Thoracic aorta (tissue), 2 donors: ENCODE measurements at places on chromosomes 11 and 22. TPM values are rescaled to one million over a fixed set of nuclear protein-coding genes. Genes with fewer than 3 reads are reported as not detected.

DNA sequence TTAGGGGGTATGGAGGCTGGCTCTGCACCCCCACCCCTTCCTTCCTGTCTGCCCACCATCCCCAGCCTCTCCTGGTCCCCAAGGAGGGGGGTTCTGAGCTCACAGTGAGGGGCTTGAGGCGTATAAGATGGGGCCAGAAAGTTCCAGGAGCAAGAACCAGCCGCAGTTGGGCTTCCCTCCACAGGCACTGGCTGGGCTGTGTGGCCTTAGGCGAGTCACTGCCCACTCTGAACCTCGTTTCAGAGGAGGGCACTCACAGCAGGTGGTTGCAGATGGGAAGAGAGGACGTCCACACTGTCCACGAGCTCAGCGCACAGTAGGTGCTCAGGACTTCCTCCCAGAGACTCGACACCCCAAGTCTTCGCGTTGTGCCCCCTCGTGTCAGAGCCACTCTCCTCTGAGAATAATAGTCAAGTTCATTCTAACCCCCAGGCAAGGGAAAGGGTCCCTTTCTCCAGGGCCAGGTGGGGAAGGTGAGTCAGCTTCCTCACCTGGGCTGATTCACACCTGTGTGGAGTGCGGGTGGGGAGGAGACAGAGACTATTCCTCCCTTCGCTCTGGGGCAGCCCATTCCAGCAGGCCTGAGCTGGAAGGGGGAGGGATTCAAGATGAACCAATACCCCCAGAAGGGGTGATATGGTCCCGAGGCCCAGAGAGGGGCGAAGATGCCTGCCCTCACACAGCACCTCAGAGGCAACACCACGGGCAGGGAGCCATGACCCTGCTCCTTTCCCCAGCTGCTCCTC lies 29.3 kb downstream of the RPL3 start:
- peaks cover 10% of the 10 kb centered on the region for H3K4me1 ChIP-seq
- no peaks in the 10 kb centered on the region for H3K27me3 ChIP-seq
- H3K4me3 ChIP-seq, result no peak overlapping the region
- H3K36me3 ChIP-seq, result no peaks in the 10 kb centered on the region
- no peak for DNase-seq
- no peak overlapping the region for H3K27ac ChIP-seq

DNA sequence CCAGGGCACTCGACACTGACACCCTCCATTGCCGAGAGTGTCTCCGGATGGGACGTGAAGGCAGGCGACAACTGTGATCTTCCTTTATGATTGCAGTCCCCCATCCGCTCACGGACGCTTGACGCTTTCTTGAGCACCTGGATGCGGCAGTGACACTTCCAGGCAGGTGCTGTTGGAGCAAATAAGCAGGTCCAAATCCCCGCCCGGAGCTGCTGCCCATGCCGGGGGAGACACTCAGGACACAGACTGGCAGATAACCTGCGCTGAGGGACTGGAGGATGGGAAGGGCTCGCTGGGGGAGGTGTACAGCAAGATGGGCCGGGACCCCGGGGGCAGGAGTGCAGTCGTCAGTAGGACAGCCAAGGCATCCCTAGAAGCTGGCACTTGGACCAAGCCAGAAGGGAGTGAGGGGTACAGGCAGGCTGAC lies 1403.5 kb downstream of the BRD1 start:
- no peaks in the 10 kb centered on the region for H3K36me3 ChIP-seq
- H3K4me3 ChIP-seq, result no peak overlapping the region
- no peaks in the 10 kb centered on the region for H3K4me1 ChIP-seq
- no peak overlapping the region for H3K27ac ChIP-seq

DNA sequence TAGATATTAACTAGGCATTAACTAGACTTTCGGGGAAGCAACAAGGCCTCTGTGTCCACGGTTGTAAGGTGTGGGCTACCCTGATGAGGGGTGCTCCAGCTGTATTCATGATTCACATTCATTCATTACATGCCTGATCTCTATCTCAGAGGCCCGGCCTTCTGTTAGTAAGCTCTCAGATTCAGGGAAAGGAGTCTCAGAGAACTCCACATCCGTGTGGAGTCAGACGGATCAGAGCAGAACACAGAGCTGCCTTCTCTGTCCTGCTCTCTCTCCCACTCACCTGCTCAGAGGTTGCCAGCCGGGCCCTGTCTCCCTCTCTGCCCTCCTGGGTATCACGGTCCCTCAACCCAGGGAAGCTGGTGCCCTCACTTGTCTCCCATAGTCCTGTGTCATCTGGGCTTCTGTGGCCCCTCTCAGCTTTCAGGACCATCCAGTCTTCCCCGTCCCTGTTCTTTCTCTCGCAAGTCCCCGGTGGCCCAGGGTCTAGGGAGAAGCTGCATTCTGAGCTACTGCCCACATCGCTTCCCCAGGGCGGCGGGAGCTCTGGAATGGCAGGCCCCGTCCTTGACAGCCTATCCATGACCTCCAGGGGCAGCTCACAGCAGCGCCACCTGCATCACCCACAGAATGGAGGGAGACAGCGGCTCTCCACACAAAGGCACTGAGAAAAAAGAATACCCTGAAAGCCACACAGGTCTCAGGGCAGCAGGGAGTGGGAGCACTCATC lies 4.3 kb downstream of the TP53AIP1 start:
- H3K4me1 ChIP-seq, result no peaks in the 10 kb centered on the region
- H3K4me3 ChIP-seq, result no peak overlapping the region
- H3K36me3 ChIP-seq, result no peaks in the 10 kb centered on the region
- no peak overlapping the region for H3K27ac ChIP-seq

GRCh38 chr22:45019861-45020655 lies 10.3 kb upstream of the PHF21B start:
- H3K4me3 ChIP-seq, result no peak overlapping the region
- no peaks in the 10 kb centered on the region for H3K36me3 ChIP-seq
- no peak overlapping the region for H3K27ac ChIP-seq
- DNase-seq, result no peak

DNA sequence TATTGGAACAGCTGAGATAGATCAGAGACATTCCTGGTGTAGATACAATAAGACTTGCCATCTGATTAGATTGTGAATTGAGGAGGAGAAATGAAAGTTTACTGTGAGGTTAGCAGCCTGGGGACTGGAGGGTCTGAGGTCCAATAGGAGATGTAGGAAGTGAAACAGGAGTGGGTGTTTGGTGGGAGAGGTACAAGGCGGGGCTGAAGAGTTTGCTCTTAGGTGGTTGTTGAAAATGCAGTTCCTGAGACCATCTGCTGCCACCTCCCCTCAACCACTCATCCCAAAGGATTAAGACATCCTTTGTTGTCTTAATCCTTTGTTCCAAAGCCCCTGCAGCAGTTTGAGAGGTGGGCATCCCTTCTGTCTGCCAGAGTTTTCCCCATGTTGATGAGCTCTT lies 14.8 kb downstream of the PIWIL4 start:
- no peak overlapping the region for H3K27ac ChIP-seq
- no peaks in the 10 kb centered on the region for H3K36me3 ChIP-seq
- H3K27me3 ChIP-seq, result no peaks in the 10 kb centered on the region
- no peaks in the 10 kb centered on the region for H3K4me1 ChIP-seq
- no peak overlapping the region for H3K4me3 ChIP-seq
- no peak for DNase-seq

DNA sequence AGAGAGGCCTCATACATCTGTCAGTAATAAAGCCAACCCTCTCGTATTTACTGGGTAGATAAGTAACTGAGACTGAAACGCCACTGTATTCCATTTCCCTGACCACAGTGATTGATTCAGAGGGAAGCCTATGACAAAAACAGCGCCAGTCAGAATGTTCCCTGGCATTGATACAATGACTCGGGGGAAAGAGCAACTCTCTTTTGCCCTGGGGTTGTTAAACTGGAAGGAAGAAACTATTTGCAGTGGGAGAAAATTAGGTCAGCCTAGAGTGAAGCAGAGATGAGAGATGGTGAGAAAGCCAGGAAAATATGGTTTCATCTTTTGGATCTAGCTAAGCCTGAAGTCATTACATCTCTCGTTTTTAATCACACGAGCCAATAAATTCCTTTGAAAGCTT lies 48.6 kb upstream of the RBFOX2 start:
- H3K36me3 ChIP-seq, result no peaks in the 10 kb centered on the region
- H3K4me1 ChIP-seq, result no peaks in the 10 kb centered on the region

DNA sequence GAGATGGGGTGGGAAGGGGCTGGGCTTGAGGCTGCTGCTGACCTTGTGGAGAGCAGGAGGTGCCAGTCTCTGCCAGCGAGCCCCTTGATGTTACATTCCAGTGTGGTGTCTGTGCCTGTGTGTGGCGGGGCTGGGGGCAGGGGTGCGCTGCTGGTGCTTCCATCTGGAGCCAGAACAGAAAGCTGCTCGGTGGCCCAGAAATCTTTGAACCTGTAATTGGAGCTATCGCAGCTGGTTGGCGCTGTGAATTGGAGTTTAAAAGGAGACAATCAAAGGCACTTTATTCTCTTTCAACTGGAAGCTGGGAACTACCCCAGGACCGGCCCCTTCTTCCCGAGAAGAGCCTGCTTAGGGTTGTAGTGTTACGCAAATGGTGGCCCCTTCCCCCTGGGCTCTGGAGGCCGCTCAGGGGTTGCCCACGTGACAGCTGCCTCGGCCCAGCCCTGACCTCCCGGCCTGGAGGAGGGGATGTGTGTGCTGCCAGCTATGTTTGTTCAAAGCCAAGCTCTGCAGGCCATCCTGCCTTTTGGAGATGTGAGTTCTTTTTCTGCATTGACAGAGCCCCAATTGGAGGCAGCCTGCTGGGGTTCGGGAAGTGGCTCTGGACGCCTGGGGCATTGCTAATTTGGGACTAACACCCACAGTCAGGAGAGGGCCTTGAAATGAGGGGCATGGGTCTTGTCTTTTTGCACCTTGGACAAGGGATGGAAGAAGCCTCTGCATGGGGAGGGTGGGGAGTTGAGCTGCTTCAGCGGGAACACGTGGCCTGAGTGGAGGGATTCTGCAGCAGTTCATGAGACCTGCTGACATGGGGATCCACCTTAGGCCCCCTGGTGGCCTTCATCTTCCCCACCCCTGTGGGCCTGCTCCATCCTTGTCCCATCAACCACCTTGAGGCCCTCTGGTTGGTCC lies 14.0 kb upstream of the ARSA start:
- no peak for DNase-seq
- no peaks in the 10 kb centered on the region for H3K36me3 ChIP-seq
- H3K4me3 ChIP-seq, result no peak overlapping the region

GRCh38 chr11:95835351-95835750 lies 45.1 kb downstream of the CEP57 start:
- no peak overlapping the region for H3K27ac ChIP-seq
- no peaks in the 10 kb centered on the region for H3K4me1 ChIP-seq
- no peaks in the 10 kb centered on the region for H3K27me3 ChIP-seq
- peaks cover 17% of the 10 kb centered on the region for H3K36me3 ChIP-seq

DNA sequence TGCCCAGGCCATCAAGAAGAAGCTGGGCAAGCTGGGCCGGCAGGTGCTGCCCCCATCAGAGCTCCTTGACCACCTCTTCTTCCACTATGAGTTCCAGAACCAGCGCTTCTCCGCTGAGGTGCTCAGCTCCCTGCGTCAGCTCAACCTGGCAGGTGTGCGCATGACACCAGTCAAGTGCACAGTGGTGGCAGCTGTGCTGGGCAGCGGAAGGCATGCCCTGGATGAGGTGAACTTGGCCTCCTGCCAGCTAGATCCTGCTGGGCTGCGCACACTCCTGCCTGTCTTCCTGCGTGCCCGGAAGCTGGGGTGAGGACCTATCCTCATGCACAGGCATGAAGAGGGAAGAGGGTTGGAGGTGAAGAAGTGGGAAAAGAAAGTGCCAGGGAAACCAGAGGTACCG lies 5.3 kb upstream of the NHERF4 start:
- H3K4me3 ChIP-seq, result no peak overlapping the region
- peaks cover 34% of the 10 kb centered on the region for H3K36me3 ChIP-seq
- no peaks in the 10 kb centered on the region for H3K27me3 ChIP-seq
- H3K4me1 ChIP-seq, result no peaks in the 10 kb centered on the region

DNA sequence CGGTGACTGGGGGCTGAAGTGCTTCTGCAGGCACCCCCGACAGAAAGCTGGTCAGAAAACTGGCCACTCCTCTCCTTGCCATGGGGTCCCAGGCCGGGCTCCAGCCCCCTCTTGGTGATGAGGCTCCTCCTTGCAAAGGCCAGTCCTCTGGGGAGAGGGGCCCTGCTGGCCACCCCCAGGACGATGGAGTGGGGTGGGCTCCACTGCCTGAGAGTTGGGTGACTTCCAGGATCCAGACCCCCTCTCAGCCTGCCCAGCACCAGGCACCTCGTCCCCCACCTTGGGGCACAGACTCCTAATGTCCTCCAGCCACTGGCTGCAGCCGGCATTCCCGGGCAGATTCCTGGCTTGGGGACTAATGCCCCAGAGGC lies 441 bp upstream of the RPS6KA4 start:
- H3K4me3 ChIP-seq, result peak overlapping the region; percentile 98
- H3K36me3 ChIP-seq, result peaks cover 25% of the 10 kb centered on the region
- H3K27ac ChIP-seq, result peak overlapping the region; percentile 84
- H3K27me3 ChIP-seq, result no peaks in the 10 kb centered on the region
- DNase-seq, result no peak

DNA sequence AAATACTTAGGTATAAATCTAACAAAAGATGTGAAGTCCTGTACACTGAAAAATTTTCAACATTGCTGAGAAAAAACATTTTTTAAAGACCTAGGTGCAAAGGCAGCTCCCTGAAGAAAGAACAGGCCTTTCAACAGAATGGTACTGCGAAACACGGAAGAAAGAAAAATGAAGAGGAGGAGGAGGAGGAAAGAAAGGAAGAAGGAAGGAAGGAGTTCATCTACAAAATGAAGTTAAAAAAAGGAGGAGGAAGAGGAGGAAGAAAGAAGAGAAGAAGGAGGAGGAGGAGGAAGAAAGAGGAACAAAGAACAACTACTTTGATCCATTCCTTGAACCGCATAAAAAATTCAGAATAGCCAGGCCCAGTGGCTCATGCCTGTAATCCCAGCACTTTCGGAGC lies 29.5 kb downstream of the DGCR2 start:
- H3K36me3 ChIP-seq, result peaks cover 13% of the 10 kb centered on the region
- DNase-seq, result no peak
- no peak overlapping the region for H3K27ac ChIP-seq
- no peaks in the 10 kb centered on the region for H3K27me3 ChIP-seq

DNA sequence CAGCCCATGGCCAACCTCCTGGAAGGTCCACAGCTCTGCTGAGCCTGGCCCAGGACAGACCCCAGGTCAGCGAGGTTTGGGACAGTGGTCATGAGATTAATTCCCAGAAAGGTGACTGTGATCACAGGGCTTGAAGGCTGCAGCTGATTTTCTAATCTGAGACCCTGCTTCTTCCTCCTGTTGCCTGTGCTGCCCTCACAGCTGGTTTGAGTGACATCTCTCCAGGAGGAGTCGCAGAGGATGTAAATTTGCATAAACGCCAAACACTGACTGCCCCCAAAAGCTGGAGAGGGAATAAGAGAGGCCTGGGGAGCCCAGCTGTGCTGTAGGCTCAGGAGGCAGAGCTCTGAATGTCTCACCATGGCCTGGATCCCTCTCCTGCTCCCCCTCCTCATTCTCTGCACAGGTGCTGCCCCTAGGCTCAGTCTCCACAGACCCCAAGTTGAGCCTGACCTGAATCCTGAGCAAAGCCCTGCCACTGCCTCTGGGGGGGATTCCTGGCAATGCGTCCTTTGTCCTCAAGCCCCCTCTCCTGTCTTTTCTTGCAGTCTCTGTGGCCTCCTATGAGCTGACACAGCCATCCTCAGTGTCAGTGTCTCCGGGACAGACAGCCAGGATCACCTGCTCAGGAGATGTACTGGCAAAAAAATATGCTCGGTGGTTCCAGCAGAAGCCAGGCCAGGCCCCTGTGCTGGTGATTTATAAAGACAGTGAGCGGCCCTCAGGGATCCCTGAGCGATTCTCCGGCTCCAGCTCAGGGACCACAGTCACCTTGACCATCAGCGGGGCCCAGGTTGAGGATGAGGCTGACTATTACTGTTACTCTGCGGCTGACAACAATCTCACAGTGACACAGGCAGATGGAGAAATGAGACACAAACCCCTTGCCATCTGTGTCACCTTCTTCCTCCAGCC lies 23.8 kb downstream of the GGTLC2 start:
- H3K27ac ChIP-seq, result no peak overlapping the region
- no peak overlapping the region for H3K4me3 ChIP-seq
- H3K4me1 ChIP-seq, result no peaks in the 10 kb centered on the region
- H3K27me3 ChIP-seq, result no peaks in the 10 kb centered on the region

The SHANK3 gene
- 14.3 TPM for total RNA-seq

The UPK3A gene
- total RNA-seq, result not detected

The OR8G1 gene
- not detected for total RNA-seq

The DMC1 gene
- not detected for total RNA-seq
